Effector memory CD4-positive, alpha-beta T cell (primary cell): ENCODE measurements at places on chromosomes 12 and 14.

- DNase-seq, result no peak
Observed at GRCh38 chr14:31692376-31692781, 131.2 kb downstream of the NUBPL start.

- no peak for DNase-seq
Observed at GRCh38 chr14:54675236-54676128, 108.6 kb downstream of the SAMD4A start.

- no peak for DNase-seq
Observed at GRCh38 chr12:71195338-71195896, 37.6 kb upstream of the TSPAN8 start.

GRCh38 chr12:107135177-107135576 lies 41.8 kb upstream of the CRY1 start:
- DNase-seq, result no peak

DNA sequence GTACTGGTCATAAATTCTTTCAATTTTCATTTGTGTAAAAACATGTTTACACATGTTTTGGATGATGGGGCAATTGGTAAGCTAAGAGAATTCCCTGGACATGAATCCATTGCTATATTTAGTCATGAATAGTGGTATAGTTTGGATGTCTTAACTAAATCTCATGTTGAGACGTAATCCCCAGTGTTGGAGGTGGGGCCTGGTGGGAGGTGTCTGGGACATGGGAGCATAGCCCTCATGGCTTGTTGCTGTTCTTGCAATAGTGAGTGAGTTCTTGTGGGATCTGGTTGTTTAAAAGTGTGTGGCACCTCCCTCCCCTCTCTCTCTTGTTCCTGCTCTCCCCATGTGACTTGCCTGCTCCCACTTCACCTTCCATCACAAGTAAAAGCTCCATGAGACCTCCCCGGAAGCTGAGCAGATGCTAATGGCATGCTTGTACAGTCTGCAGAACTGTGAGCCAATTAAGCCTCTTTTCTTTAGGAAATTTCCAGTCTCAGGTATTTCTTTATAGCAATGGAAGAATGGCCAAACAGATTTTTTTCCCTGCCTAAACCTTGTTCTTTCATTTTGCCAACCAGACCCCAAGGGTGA lies 33.6 kb downstream of the CTSG start:
- DNase-seq, result no peak

- no peak for DNase-seq
Observed at GRCh38 chr12:3103806-3104205, 26.6 kb downstream of the TSPAN9 start.

DNA sequence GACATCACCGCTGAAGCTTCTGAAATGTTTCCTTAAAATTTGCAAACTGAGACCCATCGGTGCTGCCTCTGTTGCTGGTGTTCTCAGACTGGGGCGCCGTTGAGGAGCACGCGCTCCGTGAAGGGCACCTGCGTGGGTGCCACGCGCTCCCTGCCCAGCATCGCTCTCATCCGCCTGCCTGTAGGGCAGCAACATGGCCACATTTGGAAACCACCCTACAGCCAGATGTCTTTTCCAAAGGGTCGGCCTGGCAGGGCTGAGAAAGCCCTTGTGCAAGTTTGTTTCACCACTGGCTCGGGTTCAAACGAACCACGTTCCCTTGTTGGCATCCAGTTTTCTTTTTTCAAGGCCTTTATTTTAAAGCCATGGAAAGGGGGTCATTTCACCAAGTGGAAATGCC lies 13.9 kb downstream of the ADGRD1 start:
- no peak for DNase-seq

DNA sequence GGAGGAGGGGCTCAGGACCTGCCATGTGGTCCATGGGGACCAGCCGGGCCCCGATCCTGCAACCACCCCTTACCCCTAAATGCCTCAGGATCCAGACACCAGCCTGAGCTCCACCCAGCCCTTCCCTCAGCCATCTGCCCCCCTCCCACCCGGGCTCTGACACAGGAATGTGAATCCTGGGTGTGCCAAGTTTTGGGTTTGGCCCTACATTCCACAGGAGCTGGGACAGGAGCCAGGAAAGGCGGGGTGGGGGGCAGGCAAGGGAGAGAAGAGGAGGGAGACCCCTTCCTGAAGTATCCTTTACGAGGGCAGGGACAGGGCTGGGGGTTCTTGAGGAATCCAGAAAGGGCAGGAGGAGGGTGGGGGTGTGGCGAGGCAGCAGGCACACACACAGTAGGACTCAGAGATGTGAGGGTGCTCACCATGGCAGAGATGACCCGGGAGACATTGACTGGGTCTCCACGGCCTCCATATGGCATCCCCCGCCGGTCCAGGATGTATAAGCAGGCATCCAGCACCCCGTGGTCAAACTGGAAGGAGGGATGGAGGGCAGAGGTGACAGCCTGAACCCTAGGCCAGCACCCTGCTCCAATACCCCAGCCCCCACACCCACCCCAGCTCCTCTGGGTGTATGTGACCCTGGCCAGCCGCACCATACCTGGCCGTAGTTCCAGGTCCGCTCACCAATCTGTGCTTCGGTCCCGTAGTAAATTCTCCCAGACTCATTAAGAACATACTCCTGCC lies 3.5 kb downstream of the TGM1 start:
- no peak for DNase-seq

GRCh38 chr14:55129428-55130195 lies 560 bp downstream of the LGALS3 start:
- peak; percentile 47 for DNase-seq

DNA sequence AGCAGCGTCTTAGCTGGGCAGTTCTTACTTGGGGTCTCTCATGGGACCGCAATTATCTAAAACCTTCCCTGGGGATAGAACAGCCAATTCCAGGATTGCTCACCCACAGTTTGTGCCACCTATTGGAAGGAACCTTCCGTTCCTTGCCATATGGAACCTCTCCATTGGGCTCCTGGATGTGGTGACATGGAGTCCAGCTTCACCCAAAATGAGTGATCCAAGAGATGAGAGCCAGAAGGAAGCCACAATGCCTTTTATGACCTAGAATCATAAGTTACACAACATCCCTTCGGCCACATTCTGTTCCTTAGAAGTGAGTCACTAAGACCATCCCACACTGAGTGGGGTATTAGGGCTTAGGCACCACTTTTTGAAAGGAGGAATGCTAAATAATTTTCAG lies 164.4 kb downstream of the FBXL14 start:
- DNase-seq, result no peak

- DNase-seq, result no peak
Observed at GRCh38 chr12:132238884-132239283, 90.5 kb downstream of the GALNT9 start.

GRCh38 chr12:116287842-116288301 lies 10.4 kb upstream of the MED13L start:
- no peak for DNase-seq

- DNase-seq, result no peak
Observed at GRCh38 chr12:109492371-109492770, 14.9 kb downstream of the UBE3B start.

GRCh38 chr12:125283521-125283920 lies 218.3 kb downstream of the AACS start:
- DNase-seq, result no peak

DNA sequence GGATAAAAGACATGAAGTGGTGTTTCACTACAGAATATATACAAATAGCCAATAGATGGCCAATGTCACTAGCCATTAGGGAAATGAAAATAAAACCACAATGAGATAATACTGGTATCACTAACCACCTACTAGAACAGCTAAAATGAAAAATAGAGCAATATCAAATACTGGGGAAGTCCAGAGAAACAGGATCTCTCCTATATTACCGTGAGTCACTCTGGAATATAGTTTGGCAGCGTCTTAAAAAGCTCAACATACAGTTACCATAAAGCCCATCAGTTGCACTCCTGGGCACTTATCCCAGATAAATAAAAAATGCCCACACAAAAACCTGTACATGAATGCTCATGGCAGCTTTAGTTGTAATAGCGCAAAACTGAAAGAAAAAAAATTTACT lies 101.7 kb downstream of the TMTC1 start:
- DNase-seq, result no peak

GRCh38 chr12:8088574-8088973 lies 6.5 kb downstream of the NECAP1 start:
- peak; percentile 33 for DNase-seq

GRCh38 chr12:100576331-100577036 lies 3.0 kb downstream of the GAS2L3 start:
- DNase-seq, result no peak

GRCh38 chr14:20489093-20489994 lies 16.0 kb upstream of the RNASE10 start:
- no peak for DNase-seq

DNA sequence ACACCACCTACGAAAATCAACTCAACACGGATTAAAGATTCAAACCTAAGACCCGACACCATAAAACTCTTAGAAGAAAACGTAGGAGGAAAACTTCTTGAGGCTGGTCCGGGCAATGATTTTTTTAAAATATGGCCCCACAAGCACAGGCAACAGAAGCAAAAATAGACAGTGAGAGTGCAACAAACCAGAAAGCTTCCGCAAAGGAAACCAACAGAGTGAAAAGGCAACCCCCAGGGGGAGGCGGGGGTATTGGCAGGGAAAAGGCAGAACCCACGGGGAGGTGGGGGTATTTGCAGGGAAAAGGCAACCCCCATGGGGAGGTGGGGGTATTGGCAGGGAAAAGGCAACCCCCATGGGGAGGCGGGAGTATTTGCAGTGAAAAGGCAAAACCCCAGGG lies 20.5 kb upstream of the FBRSL1 start:
- no peak for DNase-seq

DNA sequence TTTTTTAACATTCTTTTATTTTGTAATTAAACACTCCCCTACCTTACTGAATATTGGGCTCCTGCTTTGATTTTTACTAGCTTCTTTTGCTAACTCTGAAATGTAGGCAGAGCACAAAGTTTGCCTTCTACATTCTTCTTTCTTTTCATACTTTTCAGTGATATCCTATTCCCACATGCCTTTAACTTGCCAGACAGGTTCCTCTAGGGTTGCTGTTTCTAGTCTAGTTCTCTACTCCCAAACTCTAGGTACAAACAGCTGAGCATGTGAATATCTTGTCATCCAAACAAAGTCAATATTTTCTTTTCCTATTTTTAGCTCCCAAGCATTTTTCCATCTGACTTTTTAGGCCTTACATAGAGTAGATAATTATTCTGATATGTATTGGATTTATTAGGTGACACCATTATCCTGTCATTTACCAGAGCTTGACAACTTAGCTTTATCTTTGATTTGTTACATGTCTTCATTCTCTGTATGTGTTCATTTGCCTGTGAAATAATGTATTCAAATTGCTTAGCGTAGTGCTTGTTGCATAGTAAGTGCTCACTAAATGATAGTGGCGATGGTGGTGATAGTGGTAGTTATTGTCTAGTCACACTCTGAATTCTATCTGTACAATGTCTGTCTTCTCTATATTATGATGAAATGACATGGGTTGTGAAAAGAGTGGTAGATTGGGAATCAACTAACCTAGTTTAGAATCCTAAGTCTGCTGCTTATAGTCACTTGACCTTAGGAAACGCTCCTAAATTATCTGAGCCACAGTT lies 73.6 kb upstream of the DNM1L start:
- DNase-seq, result no peak

- DNase-seq, result no peak
Observed at GRCh38 chr12:124706363-124706762, 139.0 kb upstream of the NCOR2 start.

- DNase-seq, result no peak
Observed at GRCh38 chr12:79067977-79068376, 203.4 kb downstream of the SYT1 start.

GRCh38 chr14:65169351-65169750 lies 67.0 kb upstream of the MAX start:
- no peak for DNase-seq

- no peak for DNase-seq
Observed at GRCh38 chr12:124021007-124021406, 48.0 kb downstream of the ZNF664 start.

DNA sequence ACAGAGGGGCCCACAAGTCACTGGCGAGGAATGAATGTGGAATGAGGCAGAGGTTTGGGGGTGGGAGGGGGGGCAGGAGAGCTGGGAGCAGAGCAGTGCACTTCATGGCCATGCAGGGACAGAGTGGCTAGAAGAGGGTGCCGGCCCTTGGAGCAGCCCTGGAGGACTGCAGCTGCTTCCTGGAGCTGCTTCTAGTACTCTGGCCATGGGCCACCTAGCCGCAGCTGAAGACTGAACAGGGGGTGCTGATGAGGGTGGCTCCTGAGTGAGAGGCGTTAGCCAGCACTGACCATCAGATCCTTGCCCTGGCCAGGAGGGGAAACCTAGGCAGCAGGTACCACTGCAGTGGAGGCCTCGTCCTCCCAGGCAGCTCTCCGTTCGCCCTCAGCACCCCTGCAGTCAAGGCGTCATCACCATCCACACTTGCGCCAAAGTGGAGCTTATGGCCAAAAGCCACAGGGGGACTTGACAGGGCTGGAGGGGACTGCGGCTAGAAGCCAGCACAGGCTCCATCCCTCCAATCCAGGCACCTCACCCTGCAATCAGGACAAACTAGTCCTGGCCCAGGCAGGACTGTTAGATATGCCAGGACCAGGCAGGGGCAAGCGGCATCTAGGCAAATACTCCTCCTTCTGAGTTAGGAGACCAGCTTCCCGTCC lies 16.4 kb downstream of the OTUB2 start:
- DNase-seq, result no peak

- DNase-seq, result no peak
Observed at GRCh38 chr12:124318278-124319020, 23.6 kb downstream of the RFLNA start.

DNA sequence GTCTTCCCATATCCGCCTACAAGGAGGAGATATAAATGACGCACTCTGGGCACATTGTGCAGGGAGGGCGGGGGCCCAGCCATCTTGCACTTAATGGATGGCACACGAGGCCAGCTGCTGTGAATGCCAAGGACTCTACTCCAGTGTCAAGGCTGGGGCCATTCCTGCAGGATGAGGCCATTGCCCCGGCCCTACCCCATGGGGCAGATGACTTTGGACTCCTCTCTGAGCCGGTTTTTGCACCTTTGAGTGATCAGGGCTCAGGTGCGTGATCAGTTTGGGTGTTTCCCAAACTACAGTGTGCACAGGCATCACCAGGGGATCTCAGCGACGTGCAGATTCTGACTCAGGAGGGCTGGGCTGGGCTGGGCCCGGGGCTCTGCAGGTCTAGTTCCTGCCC lies 16.1 kb downstream of the MMAB start:
- DNase-seq, result no peak

- DNase-seq, result no peak
Observed at GRCh38 chr14:59140106-59140843, 48.2 kb upstream of the DAAM1 start.

- DNase-seq, result no peak
Observed at GRCh38 chr14:64053694-64054669, 201.2 kb downstream of the SYNE2 start.

- DNase-seq, result no peak
Observed at GRCh38 chr12:85823436-85824180, 12.6 kb downstream of the RASSF9 start.

- DNase-seq, result no peak
Observed at GRCh38 chr14:89957791-89958190, 2.1 kb downstream of the TDP1 start.

DNA sequence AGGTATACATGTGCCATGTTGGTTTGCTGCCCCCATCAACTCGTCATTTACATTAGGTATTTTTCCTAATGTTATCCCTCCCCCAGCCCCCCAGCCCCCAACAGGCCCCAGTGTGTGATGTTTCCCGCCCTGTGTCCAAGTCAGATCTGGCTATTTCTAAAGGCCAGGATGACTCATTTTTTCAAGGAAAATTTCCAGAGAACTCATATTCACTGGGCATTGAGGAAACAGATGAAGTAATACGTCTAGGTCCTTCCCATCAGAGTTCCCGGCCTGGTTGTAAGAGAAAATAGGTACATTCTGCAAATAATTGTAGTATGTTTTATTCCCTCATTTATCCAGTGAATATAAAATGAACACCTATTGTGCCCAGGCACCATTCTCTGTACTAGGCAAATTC lies 345.2 kb downstream of the BCL11B start:
- no peak for DNase-seq
